ENCODE measurements at places on chromosomes 16 and 17. TPM values are rescaled to one million over a fixed set of nuclear protein-coding genes. Genes with fewer than 3 reads are reported as not detected.

Gene GPR139
- not detected for total RNA-seq

Gene ZNF750
- total RNA-seq, result not detected

Gene SLC16A6
- 0.26 TPM for total RNA-seq

DNA sequence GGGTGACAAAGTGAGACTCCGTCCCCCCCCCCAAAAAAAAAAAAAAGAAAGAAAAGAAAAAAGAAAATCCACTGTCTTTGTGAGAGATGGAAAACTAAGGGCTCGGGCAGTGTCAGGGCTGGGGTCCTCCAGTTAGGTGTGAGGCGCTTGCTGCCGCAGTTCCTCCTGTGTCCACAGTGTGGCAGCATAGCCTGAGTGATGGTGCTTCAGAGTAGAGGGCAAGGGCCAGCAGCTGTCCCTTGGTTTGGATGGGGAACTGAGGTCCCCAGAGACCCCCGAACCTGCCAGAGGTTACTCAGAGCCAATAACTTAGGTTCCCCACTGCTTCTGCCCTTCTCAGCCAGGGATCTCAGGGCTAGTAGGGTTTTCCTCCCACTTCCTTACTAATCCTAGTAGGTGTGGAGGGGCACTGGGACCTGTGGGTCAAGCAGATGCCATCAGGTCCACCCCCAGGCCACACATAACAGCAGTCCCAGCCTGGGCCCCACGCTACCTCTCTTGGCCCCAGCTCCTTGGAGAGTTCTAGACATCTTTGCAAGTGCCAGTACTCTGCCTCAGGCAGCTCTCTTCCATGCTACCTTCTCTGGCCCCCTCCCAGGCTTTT, 7.9 kb upstream of the LLGL1 start:
- no peak overlapping the region for H3K27ac ChIP-seq
- peaks cover 7% of the 10 kb centered on the region for H3K4me1 ChIP-seq
- no peaks in the 10 kb centered on the region for H3K27me3 ChIP-seq
- peak; percentile 56 for DNase-seq

DNA sequence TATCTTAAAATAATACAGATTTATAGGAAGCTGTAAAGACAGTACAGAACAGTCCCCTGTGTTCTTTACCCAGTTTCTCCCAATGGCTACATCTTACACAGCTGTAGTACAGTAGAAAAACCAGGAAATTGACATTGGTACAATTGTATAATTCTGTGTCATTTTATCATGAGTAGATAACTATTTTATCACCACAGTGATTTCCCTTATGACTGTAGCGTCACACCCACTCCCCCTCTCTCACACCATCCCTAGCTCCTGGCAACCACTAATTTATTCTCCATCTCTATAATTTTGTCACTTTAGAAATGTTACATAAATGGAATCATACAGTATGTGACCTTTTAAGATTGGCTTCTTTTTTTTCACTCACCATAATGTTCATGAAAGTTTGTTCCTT, 30.9 kb downstream of the CLTC start:
- DNase-seq, result no peak
- H3K4me3 ChIP-seq, result no peak overlapping the region
- no peaks in the 10 kb centered on the region for H3K27me3 ChIP-seq
- 0 out of 2 replicates have a peak, but pooled peaks cover 3% of the 10 kb centered on the region for H3K4me1 ChIP-seq
- H3K36me3 ChIP-seq, result peaks cover 45% of the 10 kb centered on the region

Gene UNC13D
- total RNA-seq, result 12.7 TPM

Gene HOXB7
- total RNA-seq, result 44.0 TPM

Gene DPEP2
- total RNA-seq, result not detected

Gene CD300A
- 0.21 TPM for total RNA-seq

GRCh38 chr17:78256707-78257591, 25.5 kb downstream of the TMEM235 start:
- H3K4me1 ChIP-seq, result peaks cover 31% of the 10 kb centered on the region
- H3K27ac ChIP-seq, result peak overlapping the region; percentile 64
- H3K4me3 ChIP-seq, result no peak overlapping the region
- H3K27me3 ChIP-seq, result no peaks in the 10 kb centered on the region

All from Panc1 (cell line).